ENCODE measurements at places on chromosomes 13 and 19.

DNA sequence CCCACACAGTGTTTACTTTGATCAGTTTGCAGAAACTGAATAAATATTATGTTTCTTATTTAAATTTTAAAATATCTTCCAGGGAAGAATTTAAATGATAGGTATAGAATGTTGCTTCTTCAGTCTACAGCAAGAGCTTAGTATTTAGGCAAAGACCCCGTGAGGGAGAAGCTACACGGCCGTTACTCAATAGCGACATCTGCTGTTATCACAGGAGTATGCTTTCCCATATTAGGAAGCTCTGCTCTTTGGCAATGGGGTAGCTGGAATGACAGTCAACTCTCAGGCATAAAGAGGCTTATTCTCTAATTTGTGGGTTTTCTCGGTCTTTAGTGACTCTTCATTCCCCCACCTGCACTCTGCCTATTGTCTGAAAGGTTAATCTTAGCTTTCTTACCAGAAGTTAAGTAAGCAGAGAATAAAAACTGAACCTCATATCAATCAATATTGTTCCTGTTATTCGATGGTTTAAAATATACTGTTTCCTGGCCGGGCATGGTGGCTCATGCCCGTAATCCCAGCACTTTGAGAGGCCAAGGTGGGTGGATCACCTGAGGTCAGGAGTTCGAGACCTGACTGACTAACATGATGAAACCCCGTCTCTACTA lies 13.2 kb upstream of the LHFPL6 start:
- peak; percentile 64 for DNase-seq

GRCh38 chr19:52336791-52337381 lies 843 bp downstream of the ZNF610 start:
- DNase-seq = peak; percentile 4

GRCh38 chr13:114130837-114131582 lies 1.4 kb downstream of the RASA3 start:
- DNase-seq = peak; percentile 56

DNA sequence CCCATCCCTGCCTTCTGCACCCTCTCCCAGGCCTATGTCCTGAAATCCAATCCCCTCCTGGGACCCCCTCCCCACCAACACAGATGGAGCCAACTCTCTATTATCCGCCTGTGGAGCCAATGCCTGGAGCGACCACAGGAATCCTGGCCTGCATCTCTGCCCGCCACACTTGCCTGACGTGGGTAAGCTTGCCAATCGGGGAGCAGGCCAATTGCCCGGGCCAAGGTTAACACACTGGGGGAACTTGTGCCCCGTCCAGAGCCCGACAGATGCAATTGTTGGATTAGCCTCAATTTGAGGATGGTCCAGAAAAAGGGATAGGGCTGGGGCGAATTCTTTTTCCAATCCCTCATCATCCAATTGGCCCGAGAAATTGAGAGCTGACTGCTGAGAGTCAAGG lies 5.9 kb downstream of the WIZ start:
- DNase-seq = no peak

DNA sequence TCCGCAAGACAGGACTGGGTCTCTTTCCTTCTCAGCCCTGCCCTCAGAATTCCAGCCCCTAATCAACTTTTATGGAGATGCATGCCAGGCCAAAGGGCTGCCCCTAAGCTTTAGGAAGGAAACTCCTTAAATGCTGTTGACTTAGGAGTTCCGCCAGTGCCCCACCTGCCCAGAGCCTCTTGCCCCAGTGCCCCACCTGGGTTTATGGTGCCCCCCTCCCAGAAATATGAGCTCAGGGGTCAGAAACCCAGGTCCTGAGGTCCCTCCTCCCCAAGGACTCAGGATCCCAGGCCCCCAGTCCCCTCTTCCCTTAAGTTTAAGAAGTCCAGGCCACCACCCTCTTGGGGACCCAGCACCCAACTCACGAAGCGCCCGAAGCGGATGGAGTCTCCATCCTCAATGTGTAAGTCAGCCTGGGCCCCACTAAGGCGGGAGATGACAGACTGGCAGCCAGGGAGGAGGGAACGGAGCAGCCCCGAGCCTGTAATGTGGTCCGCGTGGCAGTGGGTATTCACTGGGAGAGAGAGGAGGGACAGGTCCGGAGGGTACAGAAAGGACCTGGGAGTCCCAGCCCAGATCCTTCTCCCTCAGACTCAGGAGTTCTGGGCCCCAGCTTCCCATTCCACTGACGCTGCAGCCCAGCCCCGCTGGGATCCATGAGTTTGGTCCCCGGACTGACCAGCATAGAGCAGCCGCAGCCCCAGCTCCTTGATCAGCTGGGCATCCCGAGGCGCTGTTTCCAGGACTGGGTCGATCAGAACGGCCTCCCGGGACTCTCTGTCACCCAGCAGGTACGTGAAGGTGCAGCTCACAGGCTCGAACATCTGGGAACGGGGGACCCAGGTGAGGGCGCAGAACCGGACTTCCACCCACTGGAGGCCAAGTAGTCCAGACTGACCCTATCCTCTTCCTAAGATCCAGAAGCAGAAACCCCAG lies 897 bp downstream of the ETHE1 start:
- DNase-seq = peak; percentile 34

- peak; percentile 35 for DNase-seq
These were observed 30.6 kb upstream of the IGSF23 start for GRCh38 chr19:44582581-44583265.

Measured in endothelial cell (in vitro differentiated cells).